CD4-positive, alpha-beta memory T cell (primary cell): ENCODE measurements at places on chromosomes 6 and 20. TPM values are rescaled to one million over a fixed set of nuclear protein-coding genes. Genes with fewer than 3 reads are reported as not detected.

Gene CCN5
- total RNA-seq = not detected

Gene HTR1E
- total RNA-seq = not detected

Gene IRF4
- total RNA-seq = 8.6 TPM

Gene FKBP5
- total RNA-seq = 74.2 TPM

- H3K36me3 ChIP-seq = no peaks in the 10 kb centered on the region
- H3K4me1 ChIP-seq = no peaks in the 10 kb centered on the region
- no peak overlapping the region for H3K4me3 ChIP-seq
- H3K27me3 ChIP-seq = no peaks in the 10 kb centered on the region
Observed at GRCh38 chr6:80335121-80335531, 228.7 kb downstream of the BCKDHB start.

- H3K27ac ChIP-seq = no peak overlapping the region
- no peak for DNase-seq
- no peaks in the 10 kb centered on the region for H3K4me1 ChIP-seq
- no peaks in the 10 kb centered on the region for H3K27me3 ChIP-seq
Observed at GRCh38 chr6:53474010-53474409, 70.9 kb downstream of the GCLC start.

DNA sequence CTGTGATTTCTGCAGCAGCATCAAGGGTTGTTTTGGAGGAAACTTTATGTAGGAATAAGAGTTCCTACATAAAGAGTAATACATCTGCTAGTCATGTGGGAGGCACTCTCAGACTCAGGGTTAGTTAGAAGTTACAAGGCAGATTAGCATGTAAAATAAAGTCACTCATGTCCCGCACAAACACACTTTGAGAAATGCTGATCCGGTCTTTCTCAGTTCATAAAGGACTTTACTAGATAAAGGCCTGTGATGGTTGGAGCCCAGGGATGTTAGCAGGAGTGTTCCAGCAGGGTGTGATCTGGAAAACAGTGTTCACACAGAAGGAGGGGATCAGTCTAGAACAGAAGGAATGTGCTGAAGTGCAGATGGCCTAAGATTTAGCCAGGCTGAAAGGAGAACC, 33.1 kb upstream of the NOP56 start:
- no peak overlapping the region for H3K4me3 ChIP-seq
- H3K4me1 ChIP-seq = no peaks in the 10 kb centered on the region
- DNase-seq = no peak
- H3K27ac ChIP-seq = no peak overlapping the region
- H3K27me3 ChIP-seq = no peaks in the 10 kb centered on the region

- H3K27ac ChIP-seq = peak overlapping the region; percentile 47
- no peaks in the 10 kb centered on the region for H3K36me3 ChIP-seq
- peaks cover 34% of the 10 kb centered on the region for H3K4me1 ChIP-seq
- no peaks in the 10 kb centered on the region for H3K27me3 ChIP-seq
- no peak overlapping the region for H3K4me3 ChIP-seq
- DNase-seq = peak; percentile 28
Observed at GRCh38 chr6:135030056-135030473, 24.6 kb downstream of the HBS1L start.

DNA sequence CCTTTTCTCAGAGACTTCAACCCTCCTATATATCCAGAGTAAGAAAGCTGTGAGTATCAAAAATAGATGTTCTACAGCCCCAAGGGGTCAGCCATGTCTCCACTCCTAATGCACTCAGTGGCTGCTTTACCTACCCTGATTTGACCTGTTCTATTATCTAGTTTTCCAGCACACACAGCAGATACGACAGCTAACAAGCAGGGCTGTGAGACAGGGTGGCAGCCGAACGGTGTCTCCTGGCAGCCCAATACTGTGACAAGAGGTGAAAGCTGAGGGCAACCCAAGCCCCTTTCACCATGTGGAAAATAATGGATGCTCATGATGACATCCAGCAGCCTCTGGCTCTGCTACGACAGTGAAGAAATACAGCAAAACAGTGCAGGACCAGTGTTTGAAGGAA, 67.9 kb downstream of the KIF13A start:
- no peak for DNase-seq
- no peaks in the 10 kb centered on the region for H3K4me1 ChIP-seq
- H3K27ac ChIP-seq = no peak overlapping the region
- H3K36me3 ChIP-seq = no peaks in the 10 kb centered on the region
- no peak overlapping the region for H3K4me3 ChIP-seq
